ENCODE measurements at places on chromosomes 5 and 9.

DNA sequence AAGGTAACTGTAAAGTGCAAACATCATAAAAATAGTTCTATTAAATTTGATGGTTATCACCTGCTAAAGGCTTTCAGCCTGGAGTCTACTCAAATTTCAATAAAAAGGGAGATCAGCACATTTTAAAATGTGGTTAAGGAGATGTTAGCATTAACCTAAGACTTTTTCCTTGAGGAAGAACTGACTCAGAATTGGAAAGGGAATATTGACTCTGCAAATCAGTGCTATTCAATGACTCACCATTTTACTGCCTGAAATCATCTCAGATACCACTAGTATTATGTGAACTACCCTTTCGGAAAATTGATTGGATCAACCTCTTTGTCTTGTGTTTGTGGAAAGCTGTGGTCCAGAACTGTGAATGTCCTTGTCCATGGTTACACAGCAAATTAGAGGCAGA lies 113.3 kb downstream of the ADRB2 start:
- DNase-seq, result peak; percentile 77

DNA sequence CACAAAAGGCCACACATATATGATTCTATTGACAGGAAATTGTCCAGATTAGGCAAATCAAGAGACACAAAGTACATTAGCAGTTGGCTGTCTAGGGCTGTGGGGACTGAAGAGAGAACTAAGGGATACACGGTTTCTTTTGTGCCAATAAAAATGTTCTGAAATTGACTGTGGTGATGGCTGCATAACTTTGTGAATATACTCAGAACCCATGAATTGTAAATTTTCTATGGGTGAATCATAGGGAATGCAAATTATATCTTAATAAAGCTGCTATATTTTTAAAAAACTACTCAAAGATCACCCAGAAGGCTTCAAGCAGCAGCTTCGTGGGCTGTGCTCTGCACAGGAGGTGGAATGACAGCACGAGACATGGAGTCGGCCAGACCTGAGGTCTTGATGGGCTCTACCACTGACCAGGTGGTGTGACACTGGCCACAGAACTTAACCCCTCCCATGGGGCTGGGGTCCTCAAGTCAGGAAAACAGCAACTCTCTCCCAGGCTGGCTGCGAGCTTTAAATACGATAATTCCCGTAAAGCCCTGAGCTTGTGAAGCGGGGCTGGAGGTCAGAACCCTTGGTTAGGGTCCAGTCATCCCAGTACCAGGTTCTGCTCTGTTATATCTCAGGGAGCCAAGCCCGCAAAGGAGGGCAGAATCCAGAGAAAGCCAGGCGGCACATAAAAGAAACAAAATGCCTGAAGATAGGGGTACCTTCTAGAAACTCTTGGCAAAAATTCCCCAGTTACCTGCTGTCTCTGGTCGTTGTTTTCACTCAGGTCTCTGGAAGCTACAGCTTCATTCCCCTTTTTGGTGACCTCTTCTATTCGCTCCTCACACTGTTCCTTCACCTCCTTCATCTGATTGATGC lies 59.1 kb downstream of the GOLM1 start:
- DNase-seq, result peak; percentile 23

- DNase-seq, result peak; percentile 52
Observed at GRCh38 chr9:121698627-121699570, 47.5 kb downstream of the DAB2IP start.

GRCh38 chr5:78886341-78887230 lies 98.5 kb downstream of the ARSB start:
- DNase-seq, result peak; percentile 22

- no peak for DNase-seq
Observed at GRCh38 chr5:110823571-110823970, 84.8 kb downstream of the SLC25A46 start.

- DNase-seq, result no peak
Observed at GRCh38 chr5:171094356-171094755, 214.7 kb upstream of the TLX3 start.

- no peak for DNase-seq
Observed at GRCh38 chr5:146039420-146039819, 66.0 kb downstream of the PLAC8L1 start.

DNA sequence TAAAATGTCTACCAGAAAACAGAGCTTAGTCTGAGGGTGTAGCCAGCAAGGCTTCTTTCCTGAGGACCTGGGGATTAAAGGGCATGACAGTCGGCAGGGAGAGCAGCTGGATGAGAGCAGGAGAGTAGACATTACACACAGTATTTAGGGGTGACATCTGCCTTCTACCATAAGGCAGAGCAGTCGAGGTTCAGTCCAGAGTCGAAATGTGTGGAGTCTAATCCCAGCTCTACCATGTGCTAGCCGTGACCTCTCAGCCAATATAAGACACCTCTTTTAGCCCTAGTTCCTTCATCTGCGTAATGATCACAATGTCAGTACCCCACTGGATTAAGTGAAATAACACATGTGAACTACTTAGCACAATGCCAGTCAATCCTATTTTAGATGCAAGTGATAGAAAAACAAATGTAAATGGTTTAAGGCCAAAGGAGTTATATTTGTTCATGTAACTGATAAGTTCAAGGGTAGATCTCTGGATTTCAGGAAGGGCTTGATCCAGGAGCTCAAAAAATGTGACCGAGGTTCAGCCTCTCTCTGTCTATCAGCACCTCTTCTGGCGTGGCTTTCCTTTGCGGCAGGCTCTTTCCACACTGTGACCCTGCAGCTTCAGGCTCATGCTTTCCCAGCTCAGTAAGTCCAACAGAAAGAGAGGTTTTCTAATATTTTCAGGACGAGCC lies 16.2 kb upstream of the CPLX2 start:
- DNase-seq, result no peak

DNA sequence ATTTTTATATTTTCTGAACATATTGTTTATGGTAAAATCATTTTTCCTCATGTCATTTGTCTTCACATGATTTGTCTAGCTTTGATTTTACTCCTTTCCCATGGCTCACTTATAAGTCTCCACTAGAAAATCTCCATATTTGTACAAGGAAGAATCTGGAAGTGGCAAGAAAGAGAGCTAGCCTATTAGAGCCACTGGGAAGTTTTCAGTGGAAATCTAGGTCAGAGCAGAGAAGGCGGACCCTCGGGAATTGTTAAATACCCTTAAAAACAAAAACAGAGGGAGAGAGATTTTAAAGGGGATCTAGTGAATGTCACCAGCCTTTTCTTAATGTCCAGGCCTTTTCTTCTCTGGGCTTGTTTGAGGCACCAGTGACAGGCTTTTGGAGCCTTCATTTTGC lies 56.6 kb downstream of the GRAMD2B start:
- DNase-seq, result no peak

DNA sequence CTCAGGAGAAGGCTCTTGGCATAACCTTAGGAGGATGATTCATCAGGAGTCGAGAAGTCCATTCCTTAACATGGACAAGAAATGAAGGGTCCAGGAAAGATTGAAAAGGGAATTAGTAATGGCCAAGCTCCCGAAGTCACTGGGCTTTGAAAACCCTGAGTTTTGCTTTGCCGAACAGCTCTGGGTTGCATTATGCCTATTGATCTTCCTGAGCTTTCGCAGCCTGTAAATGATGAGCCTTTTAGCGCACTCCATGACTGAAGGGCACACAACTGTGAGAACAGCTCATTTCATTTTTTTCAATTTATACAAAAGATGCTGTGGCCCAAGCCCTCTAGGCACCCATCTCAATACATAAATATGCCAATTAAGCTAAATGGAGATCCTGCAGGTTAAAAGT lies 25.0 kb upstream of the PUM3 start:
- no peak for DNase-seq

DNA sequence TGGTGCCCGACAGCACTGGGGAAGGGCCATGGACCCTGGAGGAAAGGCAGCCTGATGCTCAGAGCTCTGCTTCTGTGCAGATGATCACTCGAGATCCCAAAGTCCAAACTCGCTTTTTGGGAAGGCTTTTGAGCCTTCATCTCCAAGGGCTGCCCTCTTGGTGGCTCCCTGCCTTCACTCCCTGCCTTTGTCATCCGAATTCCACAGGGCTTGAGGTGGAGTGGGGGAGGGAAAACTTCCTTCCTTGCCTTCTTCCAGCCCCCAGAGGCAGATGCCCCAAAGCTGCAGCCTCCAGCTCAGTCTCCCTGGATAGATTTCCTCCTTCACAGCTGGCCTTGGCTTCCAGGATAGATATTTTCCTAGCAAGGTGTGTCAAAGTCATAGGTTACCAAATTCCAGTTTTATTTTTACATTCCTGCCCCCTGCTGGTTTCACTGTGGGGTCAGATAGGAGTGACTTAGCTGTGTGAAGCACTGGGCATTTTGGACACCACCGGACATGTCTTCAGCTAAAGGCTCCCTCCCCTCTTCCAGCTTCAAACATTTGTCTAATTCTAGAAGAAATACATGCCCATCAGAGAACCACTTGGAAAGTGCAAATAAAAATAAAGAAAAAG lies 268.2 kb downstream of the HSPA4 start:
- no peak for DNase-seq

GRCh38 chr9:98010445-98010844 lies 27.3 kb downstream of the ANP32B start:
- peak; percentile 44 for DNase-seq

GRCh38 chr5:33309068-33309467 lies 131.7 kb upstream of the TARS1 start:
- DNase-seq, result no peak

DNA sequence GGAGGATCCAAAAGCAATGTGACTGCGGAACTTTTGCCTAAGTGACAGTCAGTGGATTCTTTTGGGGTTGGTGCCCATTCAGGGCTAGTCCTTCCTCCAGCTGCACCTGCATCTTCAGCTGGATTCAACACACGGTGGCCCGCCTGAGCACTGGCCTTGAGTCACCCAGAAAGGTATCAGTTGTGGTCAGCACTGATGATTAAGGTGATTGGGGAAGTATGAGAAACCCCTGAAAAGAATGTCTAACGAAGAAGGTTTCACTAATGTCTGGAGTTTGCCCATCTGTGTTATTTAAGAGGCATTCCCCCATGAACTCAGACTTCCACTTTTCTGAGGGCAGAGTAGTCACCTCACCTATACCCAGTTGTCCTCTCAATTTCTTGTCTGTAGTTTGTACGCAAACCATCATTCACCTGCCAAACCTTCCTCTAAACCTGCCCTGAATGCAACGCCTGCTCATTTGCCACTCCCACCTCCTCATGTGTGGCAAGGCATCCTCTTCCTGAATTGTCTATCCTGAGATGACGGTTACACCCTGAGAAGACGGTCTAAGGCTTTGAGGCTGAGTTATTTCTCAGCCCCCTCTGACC lies 27.2 kb downstream of the CSF2 start:
- no peak for DNase-seq

DNA sequence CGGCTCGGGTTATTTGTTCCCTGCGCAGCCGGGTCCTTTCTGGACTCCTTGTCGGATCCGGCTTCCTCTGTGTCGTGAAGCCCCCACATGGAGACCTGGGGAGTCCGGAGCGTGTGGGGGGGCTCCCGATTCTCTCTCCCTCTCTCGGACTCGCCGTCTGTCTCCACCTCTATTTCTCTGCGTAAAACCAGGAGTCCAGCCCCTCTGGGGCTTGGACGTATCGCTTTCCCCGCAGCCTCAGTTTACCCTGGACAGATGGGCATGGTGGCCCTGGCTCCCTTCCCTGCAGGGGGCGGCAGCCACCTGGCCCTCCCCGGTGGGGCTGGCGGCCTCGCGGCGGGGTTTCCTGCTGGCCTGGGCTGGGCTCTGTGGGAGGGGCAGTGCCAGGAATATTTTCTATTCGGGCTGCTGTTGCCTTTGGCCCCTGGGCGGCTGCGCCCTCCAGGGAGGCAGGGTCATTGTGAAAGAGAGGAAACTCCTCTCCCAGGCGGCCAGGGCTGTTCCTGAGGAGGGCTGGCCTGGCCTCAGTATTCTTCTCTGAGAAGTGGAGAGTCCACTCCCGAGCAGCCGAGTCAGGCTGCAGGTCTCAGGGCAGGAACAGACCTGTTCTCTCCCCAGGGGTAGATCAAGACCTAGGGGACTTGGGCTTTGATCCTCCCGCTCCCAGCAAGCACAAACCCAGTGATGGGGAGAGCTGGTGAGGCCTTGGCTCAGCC lies 665 bp downstream of the ASS1 start:
- DNase-seq, result peak; percentile 39

GRCh38 chr5:91379246-91379913 lies 3.7 kb downstream of the ARRDC3 start:
- DNase-seq, result no peak

DNA sequence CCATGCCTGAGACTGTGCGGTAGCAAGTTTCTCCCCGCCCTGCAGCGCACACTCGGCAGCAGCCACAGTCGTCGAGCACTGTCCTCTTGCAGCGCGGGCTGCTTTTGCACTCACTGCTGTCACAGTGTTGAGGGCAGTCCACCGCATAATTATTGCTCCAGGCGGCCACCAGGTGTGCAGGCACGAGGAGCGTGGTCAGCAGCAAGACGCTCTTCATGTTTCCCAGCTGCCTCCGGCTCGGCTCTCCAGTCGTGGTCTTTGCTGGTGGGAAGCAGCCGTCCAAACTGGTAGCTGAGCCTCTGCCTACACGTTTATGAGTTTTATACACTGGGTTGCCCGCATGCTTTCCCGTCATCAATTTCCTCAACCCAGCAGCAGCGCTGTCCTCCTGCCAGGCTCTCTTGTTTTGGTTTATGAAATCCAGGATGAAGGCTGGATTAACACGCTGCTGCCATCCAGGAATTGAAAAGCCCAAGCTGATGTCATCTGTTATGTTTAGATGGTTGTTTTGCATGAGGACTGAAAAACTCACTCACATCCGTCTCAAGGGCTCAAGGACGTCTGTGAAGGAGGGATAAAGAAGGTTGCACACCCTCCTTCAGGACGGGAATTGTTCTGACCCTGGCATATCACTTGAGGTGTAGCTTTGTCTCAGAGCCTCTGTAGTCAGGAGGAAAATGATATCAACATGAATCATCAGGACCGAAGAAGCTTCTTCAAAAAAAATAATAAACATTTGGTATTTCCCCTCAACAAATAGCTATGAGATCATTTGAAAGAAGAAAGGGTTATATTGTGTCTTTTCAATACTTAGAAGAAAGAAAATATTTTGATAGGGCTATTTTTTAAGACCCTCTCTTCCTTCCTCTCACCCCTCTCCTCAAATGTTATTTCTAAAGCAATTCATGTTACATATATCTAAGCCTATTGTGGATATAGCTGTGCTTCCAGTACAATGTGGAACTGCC lies at the start of gene ESM1:
Gene ESM1, minus strand, starts transcription at position 293 of the 968 bp plus-strand sequence. Its CDS starts 76 bp downstream, at position 217.
- DNase-seq, result peak; percentile 75

GRCh38 chr5:60010328-60010727 lies 116.8 kb upstream of the PDE4D start:
- no peak for DNase-seq

GRCh38 chr5:81698813-81699212 lies 52.1 kb downstream of the SSBP2 start:
- DNase-seq, result no peak

DNA sequence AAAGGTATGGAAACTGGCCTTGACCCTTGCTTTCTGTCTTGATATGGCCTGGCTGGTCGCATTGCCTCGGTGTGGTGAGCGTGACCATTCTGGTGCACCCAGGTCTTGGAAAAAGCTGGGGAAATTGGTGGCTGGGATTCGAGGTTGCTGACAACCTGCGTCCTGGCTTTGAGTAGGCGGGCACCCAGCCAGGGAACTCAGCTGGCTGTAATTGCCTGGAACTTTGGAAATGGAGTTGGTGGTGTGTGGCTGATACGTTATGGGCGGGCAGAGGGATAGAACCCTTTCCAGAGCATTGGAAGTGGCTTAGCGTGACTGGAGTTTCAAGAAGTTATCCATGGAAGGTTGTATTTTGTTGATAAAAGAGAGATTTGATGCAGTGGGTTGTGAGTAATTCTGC lies 35.2 kb downstream of the KCNMB1 start:
- DNase-seq, result no peak
